Stimulated activated CD8-positive, alpha-beta memory T cell treated with anti-CD3 and anti-CD28 coated beads, Interleukin-12 subunit alpha, Interleukin-12 subunit beta, amount 100 ng/mL, for 4 hours (primary cell): ENCODE measurements at places on chromosomes 6 and 20.

GRCh38 chr6:20608905-20609304 lies 74.6 kb downstream of the CDKAL1 start:
- DNase-seq = no peak

DNA sequence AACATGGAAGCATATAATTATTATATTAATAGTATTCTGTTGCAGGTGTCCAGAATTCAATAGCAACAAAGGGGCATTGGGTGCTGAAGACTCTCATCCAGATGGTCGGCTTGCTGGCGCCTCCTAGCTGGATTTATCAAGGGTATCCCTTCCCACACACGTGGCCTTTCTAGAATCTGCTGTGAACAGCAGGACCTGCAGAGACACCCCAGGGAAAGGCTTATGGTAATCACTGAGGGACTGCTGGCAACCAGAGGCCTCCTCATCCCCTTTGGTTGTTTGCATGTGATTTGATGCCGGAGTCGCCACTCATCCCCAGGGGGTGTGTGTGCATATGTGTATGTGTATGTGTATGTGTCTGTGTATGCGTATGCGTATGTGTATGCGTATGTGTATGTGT lies 20.6 kb downstream of the ZFP64 start:
- DNase-seq = no peak

GRCh38 chr6:117791012-117791411 lies 115.7 kb downstream of the NUS1 start:
- no peak for DNase-seq

- no peak for DNase-seq
Observed at GRCh38 chr6:158353883-158354877, 41.9 kb downstream of the TULP4 start.

DNA sequence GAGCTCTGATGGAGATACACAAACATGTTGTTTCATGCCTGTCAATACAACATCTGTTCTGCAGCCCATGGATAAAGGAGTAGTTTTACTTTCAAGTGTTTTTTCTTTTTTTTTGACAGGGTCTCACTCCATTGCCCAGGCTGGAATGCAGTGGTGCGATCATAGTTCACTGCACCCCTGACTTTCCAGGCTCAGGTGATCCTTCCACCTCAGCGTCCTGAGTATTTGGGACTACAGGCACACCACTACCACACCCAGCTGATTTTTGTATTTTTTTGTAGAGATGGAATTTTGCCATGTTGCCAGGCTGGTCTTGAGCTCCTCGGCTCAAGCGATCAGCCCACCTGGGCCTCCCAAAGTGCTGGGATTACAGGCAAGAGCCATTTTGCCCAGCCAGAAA lies 97.0 kb downstream of the SMAP1 start:
- DNase-seq = no peak

GRCh38 chr6:6556738-6557503 lies 31.6 kb upstream of the LY86 start:
- DNase-seq = no peak

- DNase-seq = no peak
Observed at GRCh38 chr20:9498322-9498721, 16.1 kb upstream of the LAMP5 start.

- DNase-seq = no peak
Observed at GRCh38 chr6:157537556-157537955, 156.6 kb downstream of the ZDHHC14 start.

DNA sequence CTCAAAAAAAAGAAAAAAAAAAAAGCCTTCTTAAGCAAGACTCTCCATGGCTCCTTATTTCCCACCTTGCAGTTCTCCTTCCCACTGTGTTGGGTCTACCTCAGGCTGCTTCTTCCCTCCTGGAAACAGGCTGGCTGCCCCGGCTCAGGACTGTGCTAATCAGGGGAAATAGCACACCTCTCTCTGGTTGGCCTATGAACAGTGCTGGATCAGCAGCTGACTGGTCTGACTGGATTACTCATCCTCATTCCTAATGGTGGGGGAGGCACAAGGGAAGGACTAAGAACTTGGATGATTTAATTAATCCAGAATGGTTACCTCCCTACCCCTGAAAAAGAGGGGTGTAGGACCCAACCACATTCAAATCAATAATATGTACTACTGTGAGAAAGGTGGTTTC lies 3.9 kb upstream of the SRSF3 start:
- no peak for DNase-seq

DNA sequence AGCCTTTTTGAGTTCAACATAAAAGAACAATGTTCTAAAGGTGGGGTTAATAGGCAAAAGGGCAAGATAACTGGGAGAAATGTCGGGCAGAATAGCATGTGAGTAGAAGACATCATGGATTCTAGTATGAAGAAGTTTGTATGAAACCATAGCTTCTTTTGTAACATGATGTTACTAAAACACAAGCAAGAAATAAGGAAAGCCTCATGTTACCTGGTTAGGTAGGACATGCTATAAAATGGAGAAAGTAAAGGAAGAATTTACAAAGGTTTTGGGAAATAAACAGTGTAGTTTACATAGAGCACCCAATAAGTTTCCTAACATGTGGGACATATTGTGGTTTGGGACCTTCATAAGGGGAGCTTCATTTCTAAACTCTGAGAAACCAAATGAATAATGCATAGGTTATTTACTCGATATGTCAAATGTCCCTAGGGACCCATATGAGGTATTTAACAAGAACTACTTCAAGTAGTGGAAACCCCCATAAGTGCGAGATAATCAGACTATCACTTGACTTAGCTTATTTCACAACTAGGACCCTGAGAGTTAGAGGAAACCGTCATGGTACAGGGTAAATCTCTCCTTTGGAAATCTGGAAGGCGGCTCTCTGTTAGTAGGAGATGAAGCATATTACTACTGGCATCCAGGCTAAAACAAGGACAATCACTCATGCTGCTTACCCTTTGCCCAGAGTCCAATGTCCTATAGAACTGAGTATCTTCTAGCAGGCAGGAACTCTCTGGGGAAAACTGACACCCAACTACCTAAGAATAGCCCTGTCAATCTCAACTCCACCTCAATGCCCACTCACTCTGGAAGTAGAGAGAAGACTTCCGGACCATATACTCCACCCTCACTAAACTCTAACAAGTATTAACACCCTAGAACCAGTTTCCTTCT lies 57.5 kb downstream of the ILRUN start:
- DNase-seq = no peak

DNA sequence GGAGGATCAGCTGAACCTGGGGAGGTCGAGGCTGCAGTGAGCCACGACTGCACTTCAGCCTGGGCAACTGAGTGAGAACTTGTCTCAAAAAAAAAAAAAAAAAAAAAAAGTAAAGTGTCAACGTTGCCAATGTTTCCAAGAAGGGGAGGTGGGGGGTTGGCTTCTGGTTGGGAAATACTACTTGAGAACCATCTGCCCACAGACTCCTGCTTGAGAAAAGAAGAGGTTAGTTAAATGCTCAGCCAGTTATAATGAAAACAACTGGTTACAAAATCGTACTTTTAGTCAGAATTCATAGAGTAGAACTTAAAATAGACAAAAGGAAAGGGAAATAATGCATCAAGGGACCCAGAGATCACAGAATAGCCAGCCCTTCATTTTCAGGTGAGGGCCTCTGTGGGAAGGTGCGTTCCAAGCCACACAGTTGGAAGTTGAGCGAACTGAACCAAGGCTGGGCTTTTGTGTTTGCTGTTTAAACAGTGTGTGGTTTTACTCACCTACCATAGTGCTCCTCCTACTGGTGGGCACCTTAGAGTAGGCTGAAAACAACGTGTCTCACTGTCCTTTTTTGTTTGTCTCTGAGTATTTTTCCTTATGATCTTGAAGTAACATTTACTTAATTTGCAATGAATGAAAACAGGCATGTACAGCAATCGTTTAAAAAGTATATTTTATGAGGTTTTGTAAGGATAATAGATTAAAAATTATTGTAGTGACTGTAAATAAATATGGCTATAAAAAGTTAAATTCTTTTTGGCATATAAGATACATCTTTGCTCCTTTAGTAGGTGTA lies 200.7 kb downstream of the BCAS1 start:
- no peak for DNase-seq

DNA sequence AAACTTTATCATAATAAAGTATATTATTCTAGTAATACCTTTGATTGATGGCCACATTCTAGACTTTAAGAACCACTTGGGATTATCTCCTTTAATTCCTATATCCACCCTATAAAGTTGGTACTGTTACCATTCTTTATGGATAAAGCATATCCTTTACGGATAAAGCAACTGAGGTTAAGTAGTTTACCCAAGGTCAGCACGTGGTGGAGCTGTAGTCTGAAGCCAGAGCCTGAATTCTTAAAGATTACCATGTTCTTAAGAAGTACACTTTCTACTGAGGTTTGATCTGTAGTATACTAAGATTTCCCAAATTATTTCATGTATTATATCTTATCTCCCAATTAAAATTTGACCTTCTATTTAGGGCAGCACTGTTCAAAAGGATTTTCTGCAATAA lies 3.0 kb upstream of the NCOA7 start:
- no peak for DNase-seq

- no peak for DNase-seq
Observed at GRCh38 chr6:128731249-128732165, 151.4 kb upstream of the LAMA2 start.

DNA sequence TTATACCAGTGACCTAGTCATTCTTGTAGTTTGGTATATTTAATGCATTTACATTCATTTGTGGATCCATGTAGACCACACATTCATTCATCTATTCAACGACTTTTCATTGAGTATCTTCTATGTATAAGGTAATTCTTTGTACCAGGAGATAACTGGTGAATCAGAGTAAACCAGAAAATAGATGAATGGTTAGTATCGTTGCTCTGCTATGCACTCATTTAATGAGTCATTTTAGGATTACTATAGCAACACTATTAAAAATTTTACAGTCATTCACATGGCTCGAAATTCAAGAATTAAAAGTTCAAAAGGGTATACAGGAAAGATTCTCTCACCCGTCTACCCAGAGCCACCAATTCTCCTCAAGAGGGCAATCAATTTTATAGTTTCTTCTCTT lies 26.8 kb downstream of the DOK5 start:
- DNase-seq = no peak

- DNase-seq = no peak
Observed at GRCh38 chr6:73560182-73560732, 39.4 kb upstream of the EEF1A1 start.

DNA sequence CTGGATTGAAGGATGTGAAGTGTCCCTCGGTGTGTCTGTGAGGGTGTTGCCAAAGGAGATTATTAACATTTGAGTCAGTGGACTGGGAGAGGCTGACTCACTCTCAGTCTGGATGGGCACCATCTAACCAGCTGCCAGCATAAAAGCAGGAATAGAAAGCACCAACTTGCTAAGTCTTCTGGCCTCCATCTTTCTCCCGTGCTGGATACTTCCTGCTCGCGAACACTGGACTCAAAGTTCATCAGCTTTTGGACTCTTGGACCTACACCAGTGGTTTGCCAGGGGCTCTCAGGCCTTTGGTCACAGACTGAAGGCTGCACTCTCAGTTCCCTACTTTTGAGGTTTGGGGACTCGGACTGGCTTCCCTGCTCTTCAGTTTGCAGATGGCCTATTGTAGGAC lies 220.3 kb upstream of the LRFN2 start:
- no peak for DNase-seq

DNA sequence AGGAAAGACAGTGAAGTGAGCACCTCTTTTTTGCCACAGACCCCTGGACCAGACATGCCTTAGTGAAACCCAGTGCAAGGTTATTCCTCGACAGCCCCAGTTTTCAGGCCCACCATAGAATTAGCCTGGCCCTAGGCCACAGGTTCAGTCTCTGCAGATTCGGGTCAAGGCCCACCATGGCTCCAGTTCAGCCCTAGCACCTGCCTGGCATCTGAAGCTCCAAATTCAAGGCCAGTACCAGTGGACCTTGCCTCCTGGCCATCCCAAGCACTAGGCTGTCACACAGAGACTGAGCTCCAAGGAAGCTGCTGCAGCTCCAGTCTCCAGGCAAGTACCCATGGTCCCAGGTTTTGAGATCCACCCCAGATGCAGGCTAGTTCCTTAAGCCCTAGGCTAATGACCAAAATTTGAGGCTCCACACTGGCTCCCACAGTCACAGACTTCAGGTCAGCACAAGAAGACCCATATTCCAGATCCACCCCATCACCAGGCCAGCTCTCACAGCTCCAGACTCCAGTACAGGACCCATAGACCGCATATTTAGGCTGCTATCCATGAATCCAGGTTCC lies 877.5 kb upstream of the ADGRB3 start:
- no peak for DNase-seq

DNA sequence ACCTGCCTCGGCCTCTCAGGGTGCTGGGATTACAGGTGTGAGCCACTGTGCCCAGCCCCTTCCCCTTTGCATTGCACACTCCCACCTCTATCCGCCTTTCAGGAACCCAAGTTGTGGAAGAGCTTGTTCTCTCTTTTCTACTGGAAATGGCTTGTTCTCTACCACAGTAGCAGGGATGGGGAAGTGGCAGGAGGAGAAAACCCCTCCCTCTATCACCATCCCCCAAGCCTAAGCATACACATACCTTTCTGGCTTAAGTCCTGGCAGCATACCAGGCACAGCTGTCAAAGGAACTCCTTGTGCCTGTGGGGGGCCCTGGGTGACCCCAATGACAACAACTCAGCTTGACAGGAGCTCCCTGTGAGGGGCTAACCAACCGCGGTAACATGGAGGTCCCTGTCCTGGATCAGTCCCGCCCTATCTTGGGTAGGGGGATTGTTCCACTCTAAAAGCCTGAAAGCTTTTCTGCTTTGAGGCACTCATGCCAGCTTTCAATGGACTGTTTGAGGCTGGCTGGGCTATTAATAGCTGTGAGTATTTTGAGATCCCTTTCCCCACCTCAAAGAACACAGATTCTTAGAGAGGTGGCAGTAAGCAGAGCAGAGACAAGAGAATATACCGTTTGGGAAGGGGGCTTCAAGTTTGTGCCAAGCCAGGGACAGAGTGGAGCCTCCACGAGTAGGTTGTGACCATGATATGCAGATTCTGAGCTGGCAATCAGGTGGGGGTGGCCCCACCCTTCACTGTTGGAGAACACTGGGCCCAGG lies 2.3 kb downstream of the KLHDC3 start:
- DNase-seq = no peak

DNA sequence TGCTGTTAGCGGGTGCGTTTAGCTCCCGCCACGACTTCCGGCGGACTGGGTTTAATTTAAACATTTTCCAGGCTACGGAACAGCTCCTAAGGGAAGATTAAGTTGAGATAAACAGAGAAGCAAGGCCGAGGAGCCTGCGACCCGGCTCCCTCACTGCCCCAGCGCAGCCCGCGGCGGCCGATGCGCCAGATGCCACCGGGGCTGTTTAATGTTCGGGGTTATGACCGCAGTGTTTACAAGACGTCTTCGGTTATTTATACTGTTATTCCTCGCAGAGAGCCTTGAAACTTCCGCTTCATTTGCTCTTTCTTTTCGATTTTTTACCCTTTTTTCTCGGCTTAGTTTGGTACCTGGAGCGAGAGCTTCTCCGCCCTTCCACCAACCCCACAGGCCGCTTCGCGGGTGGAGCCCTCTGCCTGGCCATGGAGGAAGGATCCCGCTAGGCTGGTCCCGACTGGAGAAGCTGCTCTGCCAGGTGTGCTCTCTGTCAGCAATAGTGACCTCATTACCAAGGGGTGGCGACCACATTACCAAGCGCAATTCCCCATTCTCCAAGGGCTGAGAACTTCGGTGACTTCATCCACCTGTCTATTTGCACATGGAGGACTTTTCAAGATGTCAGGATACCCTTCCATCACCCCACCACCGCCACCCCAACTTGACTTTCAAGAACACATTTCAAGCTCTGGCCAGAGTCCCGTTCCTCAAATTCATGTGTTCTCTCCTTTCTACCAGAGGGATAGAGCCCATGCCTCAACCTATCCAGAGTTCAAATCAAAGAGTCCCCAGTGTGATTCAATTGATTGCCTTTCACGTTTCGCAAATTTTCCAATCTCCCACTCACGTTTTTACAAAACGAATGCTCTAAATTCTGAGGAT lies 4.1 kb downstream of the TCF21 start:
- DNase-seq = no peak
